ENCODE measurements at places on chromosomes 12 and 14.

- DNase-seq = no peak
Observed at GRCh38 chr14:43983721-43984120, 523.4 kb downstream of the FSCB start.

DNA sequence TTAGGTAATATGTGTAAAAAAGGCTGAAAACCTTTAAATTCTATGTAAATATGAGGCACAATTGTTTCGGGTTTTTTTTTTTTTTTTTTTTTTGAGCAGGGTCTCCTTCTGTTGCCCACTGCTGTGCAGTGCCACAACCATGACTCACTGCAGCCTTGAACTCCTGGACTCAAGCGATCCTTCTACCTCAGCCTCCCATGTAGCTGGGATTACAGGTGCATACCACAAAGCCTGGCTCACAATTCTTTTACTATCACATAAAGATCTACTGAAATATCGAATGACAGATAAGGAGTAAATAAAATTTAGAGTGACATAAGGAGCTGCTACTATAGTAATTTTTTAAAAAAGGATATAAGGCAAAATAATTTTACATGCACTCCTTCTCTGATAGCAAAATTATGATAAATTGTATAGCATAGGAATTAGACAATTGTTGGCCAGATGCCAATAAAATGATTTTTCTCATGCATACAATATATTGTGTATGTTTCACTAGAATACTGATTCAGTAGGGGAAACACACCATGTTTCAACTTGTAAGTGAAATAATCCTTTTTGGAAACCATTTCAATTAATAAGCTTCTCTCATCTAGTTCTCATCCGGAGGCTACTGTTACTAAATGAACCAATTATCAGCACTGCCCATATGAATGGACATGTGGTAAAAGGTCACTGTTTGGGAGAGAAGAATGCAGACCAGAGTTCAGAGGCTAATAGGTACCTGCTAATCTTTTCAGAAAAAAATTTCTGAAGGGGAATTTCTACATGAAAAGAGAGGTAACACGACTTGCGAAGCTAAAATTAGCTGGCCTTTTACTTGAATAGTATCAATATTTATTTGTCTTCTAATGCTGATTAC lies 108.4 kb downstream of the PPP1R12A start:
- DNase-seq = no peak

- DNase-seq = no peak
Observed at GRCh38 chr12:74624201-74624600, 86.6 kb downstream of the ATXN7L3B start.

DNA sequence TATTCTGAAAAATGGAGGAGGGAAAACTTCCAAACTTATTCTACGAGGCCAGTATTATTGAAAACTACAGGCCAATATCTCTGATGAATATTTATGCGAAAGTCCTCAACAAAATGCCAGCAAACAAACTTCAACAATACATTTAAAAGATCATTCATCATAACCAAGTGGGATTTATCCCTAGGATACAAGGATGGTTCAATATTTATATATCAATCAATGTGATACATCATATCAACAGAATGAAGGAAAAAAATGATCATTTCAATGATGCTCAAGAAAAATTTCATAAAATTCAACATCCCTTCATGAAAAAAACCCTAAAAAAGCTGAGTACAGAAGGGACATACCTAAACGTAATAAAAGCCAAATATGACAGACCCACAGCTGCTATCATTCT lies 45.9 kb upstream of the LMNTD1 start:
- no peak for DNase-seq

DNA sequence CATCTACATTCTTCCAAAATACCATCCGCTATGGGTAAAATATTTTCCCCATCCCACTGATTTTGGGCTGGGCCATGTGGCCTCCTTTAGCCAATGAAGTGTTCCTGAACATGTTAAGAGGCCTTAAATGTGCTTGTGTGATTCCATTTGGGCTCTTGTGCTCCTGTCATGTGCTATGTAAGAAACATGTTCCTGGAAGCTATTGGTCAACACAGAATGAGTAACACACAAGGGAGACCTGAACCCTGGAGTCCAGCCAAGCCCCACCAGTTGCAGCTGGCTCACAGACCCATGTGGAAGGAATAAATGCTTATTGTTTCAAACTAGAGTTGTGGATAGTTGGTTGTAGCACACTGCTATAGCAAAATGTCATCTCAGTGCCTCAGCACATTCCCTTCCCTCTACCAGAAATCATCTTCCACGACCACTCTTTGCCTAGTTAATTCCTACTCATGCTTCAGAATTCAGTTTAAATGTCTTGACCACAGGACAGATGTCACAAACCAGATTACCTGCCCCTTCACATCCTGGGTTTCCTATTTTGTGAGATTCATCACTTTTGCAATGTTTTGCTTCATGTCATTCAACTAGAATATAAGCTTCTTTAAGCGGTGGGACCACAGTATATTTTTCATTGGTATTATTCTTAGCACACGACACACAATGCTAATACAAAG lies 217.3 kb upstream of the EEA1 start:
- no peak for DNase-seq

GRCh38 chr12:15620741-15621539 lies 168.2 kb downstream of the EPS8 start:
- DNase-seq = no peak

DNA sequence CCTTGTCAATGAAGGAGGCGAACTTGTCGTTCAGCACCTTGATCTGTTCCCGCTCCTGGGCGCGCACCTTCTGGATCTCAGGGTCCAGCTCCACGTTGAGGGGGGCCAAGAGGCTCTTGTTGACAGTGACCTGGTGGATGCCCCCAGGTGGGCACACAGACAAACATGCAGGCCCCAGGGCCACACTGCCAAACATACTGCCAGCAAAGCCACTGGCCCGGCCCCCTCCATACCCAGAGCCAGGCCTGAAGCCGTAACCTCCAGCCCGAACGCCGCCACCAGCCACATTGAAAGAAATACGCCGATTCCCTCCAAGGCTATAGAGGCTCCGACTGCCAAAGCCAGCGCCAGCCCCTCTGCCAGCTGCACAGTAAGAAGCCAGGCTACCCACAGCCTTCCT lies 337 bp downstream of the KRT74 start:
- no peak for DNase-seq

DNA sequence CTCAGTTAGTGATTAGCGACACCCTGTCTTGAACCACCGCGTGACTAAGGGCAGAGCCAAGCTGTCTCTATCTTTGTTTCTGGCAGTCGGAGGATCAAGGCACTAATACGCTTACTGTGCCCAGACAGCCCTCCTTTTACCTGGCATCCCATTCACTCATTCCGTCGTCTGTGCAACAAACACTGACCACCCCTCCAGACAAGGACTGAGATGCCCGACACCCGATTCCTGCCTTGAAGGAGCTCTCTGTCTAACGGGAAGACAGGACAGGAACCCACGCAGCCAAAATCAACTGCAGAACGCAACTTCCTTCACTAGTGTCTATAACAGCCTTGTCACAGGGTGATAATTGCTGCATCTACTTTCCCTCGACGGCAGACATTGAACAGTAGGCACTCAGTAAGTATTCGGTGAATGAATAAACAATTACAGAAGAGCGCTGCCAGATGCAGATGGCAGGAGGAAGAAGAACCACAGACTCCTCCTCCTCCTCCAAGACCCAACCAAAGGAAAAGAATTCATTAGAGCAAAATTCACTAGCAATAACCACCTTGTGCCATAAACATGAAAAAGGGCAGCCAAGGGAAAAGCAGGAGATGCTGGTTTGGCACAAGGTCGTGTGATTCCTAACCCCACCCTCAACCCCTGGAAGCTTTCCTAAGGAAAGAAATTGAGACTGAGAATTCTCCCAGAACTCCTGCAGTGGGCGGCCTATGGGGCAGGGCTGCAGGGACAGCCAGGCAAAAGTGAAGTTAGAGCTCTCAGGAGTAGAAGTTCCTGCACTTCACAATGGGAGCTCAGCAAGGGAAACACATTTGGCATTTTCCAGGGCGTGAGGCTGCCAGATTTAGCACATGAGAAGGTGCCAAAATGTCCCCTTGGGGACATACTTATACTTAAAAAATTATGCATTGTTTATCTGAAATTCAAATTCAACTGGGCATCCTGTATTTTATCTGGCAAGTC lies 186.6 kb upstream of the DIO3 start:
- no peak for DNase-seq

DNA sequence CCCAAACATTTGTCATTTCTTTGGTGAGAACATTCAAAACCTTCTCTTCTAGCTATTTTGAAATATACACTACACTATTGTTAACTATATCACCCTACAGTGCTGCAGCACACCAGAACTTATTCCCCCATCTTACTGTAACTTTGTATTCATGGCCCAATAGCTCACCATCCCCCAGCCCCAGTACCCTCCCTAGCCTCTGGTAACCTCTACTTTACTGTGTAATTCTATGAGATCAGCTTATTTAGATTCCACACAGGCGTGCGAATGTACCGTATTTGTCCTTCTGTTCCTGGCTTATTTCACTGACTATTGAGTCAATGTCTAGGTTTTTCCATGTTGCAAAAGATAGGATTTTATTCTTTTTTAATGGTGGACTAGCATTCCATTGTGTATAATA lies 469.0 kb downstream of the TMEM132D start:
- DNase-seq = no peak

Measured in ELF-1 (cell line).